ENCODE measurements at places on chromosomes 6 and 20. TPM values are rescaled to one million over a fixed set of nuclear protein-coding genes. Genes with fewer than 3 reads are reported as not detected.

EDEM2 gene
- 25.8 TPM for total RNA-seq

NKAIN2 gene
- not detected for total RNA-seq

THEMIS gene
- not detected for total RNA-seq

PACRG gene
- total RNA-seq, result not detected

MGME1 gene
- 19.8 TPM for total RNA-seq

APCDD1L gene
- not detected for total RNA-seq

KIAA1755 gene
- 4.4 TPM for total RNA-seq

YTHDF1 gene
- 25.4 TPM for total RNA-seq

RBBP8NL gene
- total RNA-seq, result 0.03 TPM

DYNLT2 gene
- 1.6 TPM for total RNA-seq

SEC23B gene
- 56.8 TPM for total RNA-seq

CDH4 gene
- 0.49 TPM for total RNA-seq

SYNDIG1 gene
- 0.03 TPM for total RNA-seq

WFDC2 gene
- total RNA-seq, result 1.1 TPM

KCNQ5 gene
- 5.9 TPM for total RNA-seq

TFAP2C gene
- total RNA-seq, result 72.8 TPM

TNNC2 gene
- total RNA-seq, result 1.7 TPM

HLA-DOA gene
- total RNA-seq, result 4.3 TPM

F13A1 gene
- not detected for total RNA-seq

MUCL3 gene
- total RNA-seq, result not detected

MRAP2 gene
- total RNA-seq, result 0.19 TPM
